Activated CD4-positive, alpha-beta T cell treated with anti-CD3 and anti-CD28 coated beads for 1 hour (primary cell): ENCODE measurements at places on chromosomes 3 and 15.

- no peak for DNase-seq
These were observed 112.6 kb downstream of the UACA start for GRCh38 chr15:70650567-70651302.

DNA sequence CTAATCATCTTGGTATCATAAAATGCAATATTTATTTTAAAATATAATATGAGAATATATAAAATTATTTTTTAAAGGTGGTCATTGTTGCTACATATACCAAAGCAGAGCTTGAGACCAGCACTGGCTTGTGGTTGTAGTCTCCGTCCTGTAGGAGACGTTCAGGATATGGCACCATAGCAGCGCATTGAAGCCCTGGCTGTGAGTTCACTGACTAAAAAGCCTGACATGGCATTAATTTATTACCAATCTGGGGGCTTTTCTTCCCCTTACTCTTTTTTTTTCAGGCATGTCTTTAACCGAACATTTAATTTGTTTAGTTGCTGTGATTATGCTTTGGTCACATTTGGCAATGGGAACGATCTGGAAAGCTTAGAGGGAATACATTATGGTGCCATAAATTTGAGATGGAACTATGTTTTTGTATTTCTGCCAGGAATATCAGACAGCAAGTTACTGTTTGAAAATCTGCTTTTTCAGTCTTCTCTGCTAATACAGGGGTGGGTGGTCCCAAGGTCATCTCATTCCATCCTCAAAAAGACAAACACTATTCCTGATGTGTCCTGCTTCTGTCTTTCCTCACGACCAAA is 108.5 kb downstream of the ZIC4 start:
- no peak for DNase-seq

GRCh38 chr3:128487813-128488635 is 5.0 kb downstream of the GATA2 start:
- no peak for DNase-seq

DNA sequence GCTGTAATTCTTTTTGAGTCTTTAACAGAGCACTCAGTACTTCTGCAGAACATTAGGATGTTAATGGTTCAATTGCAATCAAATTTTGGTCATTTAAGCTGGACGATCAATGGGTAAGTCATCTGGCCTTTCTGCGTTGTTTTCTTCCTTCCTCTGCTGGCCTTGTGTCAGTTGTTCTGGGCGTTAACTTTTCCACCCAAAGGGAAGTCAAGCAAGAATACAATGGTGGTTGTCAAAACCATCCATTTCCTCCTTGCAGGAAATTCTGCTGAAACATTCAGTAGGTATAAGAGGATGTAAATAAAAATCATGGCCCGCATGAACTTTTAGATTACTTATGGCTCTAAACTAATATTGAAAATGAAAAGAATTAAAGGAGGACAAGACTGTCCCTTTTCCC is 584.0 kb downstream of the GRM7 start:
- DNase-seq: no peak

- no peak for DNase-seq
These were observed 84.7 kb downstream of the FGF12 start for GRCh38 chr3:192642651-192643050.

- DNase-seq: no peak
These were observed 8.5 kb downstream of the TRAT1 start for GRCh38 chr3:108830991-108831614.

- DNase-seq: no peak
These were observed 1.3 kb upstream of the C15orf39 start for GRCh38 chr15:75200391-75200764.

DNA sequence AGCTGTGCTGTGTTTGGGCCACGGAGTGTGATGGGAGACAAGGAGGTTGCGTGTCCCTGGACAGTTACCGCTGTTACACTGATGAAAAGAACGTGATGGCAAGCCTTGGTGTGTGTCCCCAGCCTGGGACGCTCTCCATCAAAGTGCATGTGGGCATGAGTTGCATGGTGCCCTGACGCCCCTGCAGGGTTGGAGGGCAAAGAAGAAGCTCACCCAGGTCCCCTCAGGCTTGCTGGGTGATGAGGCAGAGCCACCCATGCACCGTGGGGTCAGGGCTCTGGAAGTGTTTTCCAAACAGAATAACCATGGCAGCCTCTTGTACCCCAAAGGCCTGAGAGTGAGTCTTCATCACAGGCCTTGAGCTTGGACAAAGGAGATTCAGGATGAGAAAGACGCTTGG is 189.2 kb downstream of the ATP10A start:
- DNase-seq: no peak

GRCh38 chr3:144777906-144778305 is 806.3 kb downstream of the DIPK2A start:
- DNase-seq: no peak
